ENCODE measurements at places on chromosomes 7 and 10. TPM values are rescaled to one million over a fixed set of nuclear protein-coding genes. Genes with fewer than 3 reads are reported as not detected.

GIMAP8 gene
- 2.9 TPM for total RNA-seq

CNTNAP2 gene
- not detected for total RNA-seq

WDFY4 gene
- total RNA-seq: 1.3 TPM

DNA sequence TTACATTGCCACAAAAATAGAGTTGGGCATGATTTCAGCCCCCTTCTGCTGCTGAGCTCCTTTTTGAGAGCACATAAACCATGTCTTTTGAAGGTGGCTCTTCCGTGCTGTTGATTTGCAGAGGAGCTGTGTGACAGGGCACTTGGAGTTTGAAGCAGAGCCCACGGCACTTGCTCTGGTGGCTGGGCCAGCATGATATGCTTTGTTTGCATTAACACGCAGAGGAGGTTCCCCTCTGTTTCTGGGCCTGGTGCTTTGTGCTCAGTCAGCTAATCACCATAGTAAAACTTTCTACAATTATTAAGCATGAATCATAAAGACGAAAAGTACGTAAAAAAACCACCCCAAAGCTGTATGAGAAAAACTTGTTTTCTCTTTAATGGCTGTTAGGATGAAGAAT is 40.1 kb downstream of the RBM33 start:
- peaks cover 5% of the 10 kb centered on the region for H3K4me1 ChIP-seq
- H3K27me3 ChIP-seq: no peaks in the 10 kb centered on the region
- no peak for DNase-seq

- DNase-seq: no peak
- no peak overlapping the region for H3K4me3 ChIP-seq
- no peaks in the 10 kb centered on the region for H3K4me1 ChIP-seq
- no peaks in the 10 kb centered on the region for H3K27me3 ChIP-seq
- H3K27ac ChIP-seq: no peak overlapping the region
- no peaks in the 10 kb centered on the region for H3K36me3 ChIP-seq
These were observed 124.2 kb downstream of the EGFR start for GRCh38 chr7:55142919-55143600.

GRCh38 chr7:115728518-115728917 is 302.0 kb downstream of the TFEC start:
- H3K27ac ChIP-seq: no peak overlapping the region
- no peak overlapping the region for H3K4me3 ChIP-seq
- no peaks in the 10 kb centered on the region for H3K36me3 ChIP-seq

DNA sequence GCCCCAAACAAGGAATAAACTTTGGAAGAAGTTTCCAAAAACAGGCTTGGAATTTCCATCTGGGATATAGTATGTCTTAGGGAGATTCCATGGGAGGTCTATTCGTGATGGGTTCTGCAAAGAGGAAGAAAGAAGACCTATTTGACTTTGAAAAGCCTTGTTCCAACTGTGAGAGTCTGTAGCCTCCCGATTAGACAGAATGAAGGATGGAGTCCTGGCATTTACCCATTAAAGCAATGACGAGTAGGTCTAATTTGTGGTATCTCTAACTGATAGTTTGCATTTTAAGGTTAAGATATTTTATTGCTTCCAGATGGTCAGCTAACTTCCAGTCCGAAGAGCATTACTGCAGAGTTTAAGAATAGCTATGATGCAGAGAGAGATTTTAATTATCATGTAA is 19.5 kb upstream of the GALNT17 start:
- H3K36me3 ChIP-seq: no peaks in the 10 kb centered on the region
- DNase-seq: no peak
- no peaks in the 10 kb centered on the region for H3K27me3 ChIP-seq
- H3K4me3 ChIP-seq: no peak overlapping the region
- no peaks in the 10 kb centered on the region for H3K4me1 ChIP-seq

DNA sequence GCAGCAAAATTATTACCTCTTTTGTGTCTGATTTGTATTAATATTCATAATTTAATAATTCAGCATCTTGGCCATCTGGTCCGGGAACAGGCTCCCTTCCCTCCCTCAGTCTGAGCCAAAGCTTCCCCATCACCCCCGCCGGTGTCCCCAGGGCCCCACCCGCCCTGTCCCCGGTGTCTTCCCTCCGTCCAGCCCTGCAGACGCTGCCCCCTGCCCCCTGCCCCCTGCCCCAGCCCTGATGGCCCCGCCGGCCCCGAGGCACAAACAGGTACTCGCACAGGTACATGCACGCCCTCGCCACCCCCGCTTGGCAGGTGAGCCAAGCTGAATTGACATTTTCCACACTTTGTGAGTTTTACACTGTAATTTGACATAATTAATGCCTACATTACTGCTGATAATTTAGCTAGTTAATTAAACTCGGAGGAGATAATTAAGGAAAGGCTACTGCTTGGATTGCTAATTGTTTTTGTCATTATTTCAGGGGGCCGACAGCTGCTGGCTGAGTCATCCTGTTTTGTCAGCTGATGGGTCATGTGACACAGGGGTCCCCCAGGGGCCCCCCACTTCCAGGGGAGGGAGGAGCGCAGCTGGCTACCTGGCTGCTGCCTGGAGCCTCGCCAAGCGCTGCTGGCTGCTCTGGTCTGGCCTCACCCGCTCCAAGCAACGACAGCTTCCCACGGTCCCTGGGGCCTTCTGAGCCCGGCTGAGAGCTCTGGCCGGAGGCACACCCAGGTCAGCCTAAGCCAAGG is 36.6 kb downstream of the MICALL2 start:
- H3K27me3 ChIP-seq: peaks cover 3% of the 10 kb centered on the region
- H3K36me3 ChIP-seq: no peaks in the 10 kb centered on the region

DNA sequence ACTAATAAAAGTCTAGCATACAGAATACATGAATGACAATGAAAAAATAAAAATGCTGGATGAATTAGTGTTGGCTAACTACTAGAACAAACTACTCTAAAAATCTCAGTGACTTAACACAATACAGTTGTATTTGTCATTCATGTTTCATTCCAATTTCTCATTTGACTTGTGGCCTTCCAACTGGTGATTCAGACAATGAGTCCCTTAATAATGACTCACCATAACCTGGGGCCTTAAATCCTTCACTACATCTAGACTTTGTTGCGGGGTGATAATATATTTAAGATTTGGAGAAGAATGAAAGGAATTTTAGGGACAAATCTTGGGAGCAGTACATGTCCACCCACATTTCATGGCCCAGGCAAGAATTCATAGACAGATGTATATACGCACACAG is 90.5 kb upstream of the POM121L12 start:
- H3K27ac ChIP-seq: no peak overlapping the region
- DNase-seq: no peak
- no peaks in the 10 kb centered on the region for H3K36me3 ChIP-seq
- H3K4me3 ChIP-seq: no peak overlapping the region
- no peaks in the 10 kb centered on the region for H3K4me1 ChIP-seq

GRCh38 chr7:150668472-150668911 is 17.0 kb upstream of the GIMAP2 start:
- DNase-seq: peak; percentile 59
- H3K36me3 ChIP-seq: no peaks in the 10 kb centered on the region
- H3K27me3 ChIP-seq: no peaks in the 10 kb centered on the region
- H3K4me1 ChIP-seq: peaks cover 70% of the 10 kb centered on the region
- H3K27ac ChIP-seq: peak overlapping the region; percentile 73

DNA sequence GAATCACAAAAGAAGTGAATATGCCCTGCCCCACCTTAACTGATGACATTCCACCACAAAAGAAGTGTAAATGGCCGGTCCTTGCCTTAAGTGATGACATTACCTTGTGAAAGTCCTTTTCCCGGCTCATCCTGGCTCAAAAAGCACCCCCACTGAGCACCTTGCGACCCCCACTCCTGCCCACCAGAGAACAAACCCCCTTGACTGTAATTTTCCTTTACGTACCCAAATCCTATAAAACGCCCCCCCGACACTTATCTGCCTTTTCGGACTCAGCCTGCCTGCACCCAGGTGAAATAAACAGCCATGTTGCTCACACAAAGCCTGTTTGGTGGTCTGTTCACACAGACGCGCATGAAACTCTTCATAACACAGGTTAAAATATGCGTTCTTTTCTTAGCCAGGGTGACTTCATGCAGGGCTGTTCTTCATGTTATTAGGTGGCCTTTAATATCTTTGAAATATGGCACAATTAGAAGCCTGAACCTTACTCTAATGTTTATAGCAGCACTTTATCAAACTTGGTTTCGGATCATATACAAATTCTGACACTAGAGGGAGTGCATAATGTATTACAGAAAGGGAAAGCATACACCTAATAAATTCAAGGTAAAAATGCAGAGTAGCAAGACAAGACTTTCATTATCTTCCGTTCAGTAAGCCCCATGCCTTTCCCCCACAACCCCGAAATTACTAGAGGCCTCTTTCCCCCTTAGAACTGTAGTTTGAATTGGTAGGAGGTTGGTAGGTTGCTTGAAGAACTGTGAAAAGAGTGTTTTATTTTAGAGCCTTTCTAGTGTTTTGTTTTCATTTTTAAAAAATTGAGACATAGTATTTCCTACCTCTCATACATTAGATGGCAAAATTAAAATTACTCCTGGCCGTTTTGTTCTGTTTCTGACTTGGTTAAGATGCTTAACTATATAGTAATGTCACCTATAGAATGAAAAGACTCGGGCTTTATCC is 117.9 kb downstream of the NPY start:
- DNase-seq: no peak
- H3K4me3 ChIP-seq: no peak overlapping the region
- H3K27ac ChIP-seq: no peak overlapping the region
- no peaks in the 10 kb centered on the region for H3K27me3 ChIP-seq
- H3K4me1 ChIP-seq: peaks cover 5% of the 10 kb centered on the region

DNA sequence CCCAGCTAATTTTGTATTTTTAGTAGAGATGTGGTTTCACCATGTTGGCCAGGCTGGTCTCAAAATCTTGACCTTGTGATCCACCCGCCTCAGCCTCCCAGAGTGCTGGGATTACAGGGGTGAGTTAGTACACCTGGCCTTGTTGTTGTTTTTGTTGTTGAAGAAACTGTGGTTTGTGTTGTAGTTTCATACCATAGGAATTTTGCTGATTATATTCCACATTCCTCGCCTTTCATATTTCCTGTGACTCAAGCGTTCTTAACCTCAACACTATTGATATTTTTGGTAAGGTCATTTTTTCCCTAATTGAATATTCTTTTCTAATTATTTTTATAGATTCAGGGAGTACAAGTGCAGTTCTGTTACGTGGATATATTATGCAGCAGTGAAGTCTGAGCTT is 16.7 kb downstream of the LIPF start:
- H3K4me1 ChIP-seq: no peaks in the 10 kb centered on the region
- DNase-seq: no peak
- no peaks in the 10 kb centered on the region for H3K36me3 ChIP-seq
- H3K4me3 ChIP-seq: no peak overlapping the region
- no peaks in the 10 kb centered on the region for H3K27me3 ChIP-seq

GRCh38 chr10:131928248-131929095 is 27.7 kb downstream of the PPP2R2D start:
- H3K27ac ChIP-seq: no peak overlapping the region
- DNase-seq: no peak
- peaks cover 65% of the 10 kb centered on the region for H3K4me1 ChIP-seq
- H3K4me3 ChIP-seq: no peak overlapping the region
- H3K27me3 ChIP-seq: no peaks in the 10 kb centered on the region

DNA sequence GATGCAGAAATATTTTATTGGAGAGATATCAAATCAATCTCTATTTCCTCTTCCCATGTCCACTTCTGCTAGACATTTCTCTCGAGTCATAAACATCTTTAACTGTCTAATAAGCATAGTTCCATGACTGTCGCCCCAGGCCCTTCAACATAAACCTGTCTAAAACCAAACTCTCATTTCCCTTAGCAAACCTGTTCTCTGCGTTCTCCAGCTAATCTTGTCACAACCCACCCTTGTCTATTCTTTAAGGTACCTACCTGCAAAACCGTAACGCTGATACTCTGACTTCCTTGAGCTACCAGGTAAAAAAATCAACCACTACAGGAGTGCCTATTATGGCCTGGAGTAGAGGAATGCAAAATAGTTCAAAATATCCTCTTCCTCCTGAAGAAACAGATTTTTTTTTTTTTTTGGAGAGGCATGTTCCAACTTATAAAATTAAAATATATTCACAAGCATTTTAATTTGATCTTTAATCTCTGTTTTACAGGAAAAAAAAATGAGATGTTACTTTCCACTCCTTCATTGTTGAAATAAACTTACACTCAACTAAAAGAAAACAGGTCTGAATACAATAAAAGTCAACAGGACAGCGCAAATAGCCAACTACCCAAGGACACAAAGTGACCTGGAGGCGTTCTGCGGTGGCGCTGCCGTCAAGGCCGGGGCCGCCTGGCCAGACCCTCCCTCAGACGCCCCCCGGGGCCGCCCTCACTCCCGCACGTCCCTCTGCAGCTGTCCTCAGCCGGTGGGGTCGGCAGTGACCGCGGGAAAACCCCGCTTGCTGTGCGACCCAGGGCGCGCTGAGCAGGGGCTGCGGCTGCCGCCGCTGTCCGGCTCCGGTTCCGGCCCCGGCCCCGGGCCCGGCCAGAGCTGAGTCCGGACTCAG is 765 bp downstream of the SLC25A40 start:
- no peak for DNase-seq
- H3K27me3 ChIP-seq: no peaks in the 10 kb centered on the region
- peaks cover 10% of the 10 kb centered on the region for H3K4me1 ChIP-seq
- H3K27ac ChIP-seq: peak overlapping the region; percentile 50
- H3K36me3 ChIP-seq: peaks cover 14% of the 10 kb centered on the region
- H3K4me3 ChIP-seq: peak overlapping the region; percentile 97

- peaks cover 56% of the 10 kb centered on the region for H3K36me3 ChIP-seq
- no peaks in the 10 kb centered on the region for H3K27me3 ChIP-seq
- H3K27ac ChIP-seq: no peak overlapping the region
- H3K4me1 ChIP-seq: peaks cover 24% of the 10 kb centered on the region
- DNase-seq: no peak
- no peak overlapping the region for H3K4me3 ChIP-seq
These were observed 16.5 kb downstream of the KIF5B start for GRCh38 chr10:32039734-32040133.

DNA sequence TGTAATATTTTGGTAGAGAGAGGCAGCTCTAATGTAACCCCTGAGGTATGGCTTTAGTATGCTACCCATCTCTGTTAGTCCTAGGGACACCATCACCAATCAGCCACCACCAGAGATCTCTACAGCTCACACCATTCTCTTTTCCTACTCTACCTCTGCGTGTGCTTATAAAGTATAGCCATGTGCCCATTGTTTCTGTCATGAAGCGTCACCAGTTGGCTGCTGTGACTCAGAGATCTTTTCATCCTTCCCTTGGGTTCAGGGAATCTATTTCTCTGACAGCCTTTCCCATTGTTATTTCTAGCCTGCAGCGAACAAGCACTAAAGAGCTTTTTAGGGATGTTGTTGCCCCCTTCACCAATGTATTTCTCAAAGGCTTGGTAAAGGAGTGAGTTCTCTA is 103.3 kb downstream of the TPST1 start:
- H3K36me3 ChIP-seq: no peaks in the 10 kb centered on the region
